ENCODE measurements at places on chromosomes 11 and 22. TPM values are rescaled to one million over a fixed set of nuclear protein-coding genes. Genes with fewer than 3 reads are reported as not detected.

Gene ANO9
- total RNA-seq = 0.07 TPM

Gene KRTAP5-11
- not detected for total RNA-seq

Gene SAA4
- not detected for total RNA-seq

Gene CCDC89
- not detected for total RNA-seq

Gene EIF3L
- 436 TPM for total RNA-seq

Gene TMEM191B
- total RNA-seq = 0.92 TPM

- DNase-seq = no peak
Measured at GRCh38 chr22:23527971-23528740, 51.9 kb downstream of the IGLL1 start.

- no peak for DNase-seq
Measured at GRCh38 chr22:43417555-43417954, 5.7 kb downstream of the MPPED1 start.

DNA sequence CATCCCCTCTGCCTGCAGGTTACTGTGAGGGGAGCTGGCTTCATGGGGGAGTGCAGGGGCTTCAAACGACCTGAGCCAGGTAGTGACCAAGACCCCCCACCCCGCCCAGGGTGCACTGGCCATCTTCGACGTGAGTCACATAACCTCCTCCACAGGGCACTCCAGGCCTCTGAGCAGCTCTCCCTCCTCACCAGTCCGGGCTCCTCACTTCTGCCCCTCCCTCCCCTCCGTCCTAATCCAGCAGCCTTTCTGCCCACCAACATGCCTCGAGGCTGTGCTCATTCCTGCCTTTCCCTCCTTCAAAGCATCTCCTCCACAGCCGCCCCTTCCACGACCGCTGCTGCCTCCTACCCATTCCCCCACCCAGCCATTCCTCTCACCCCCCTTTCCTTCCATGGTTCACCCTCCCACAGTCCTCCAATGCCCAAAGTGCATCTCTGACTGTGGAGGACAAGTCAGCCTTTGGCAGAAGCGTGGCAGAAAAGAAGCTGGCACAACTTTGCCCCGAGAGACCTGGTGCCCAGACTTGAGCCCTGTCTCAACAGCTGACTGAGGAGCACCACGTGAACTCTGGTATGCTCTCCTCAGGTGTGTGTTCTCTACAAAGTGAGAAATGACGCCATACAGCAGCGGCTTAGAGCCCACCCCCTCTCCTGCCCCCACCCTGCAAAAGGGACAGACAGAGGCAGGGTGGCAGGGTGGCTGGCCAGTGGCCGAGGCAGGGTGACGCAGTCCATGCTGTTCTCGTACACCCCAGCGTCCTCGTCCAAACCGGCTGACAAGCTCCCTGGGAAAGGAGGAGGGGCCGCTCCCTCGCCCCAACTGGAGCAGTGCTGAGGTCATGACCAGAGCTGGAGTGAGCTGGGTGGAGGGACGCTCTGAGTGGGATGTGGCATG lies 30.4 kb downstream of the OPCML start:
- DNase-seq = no peak

DNA sequence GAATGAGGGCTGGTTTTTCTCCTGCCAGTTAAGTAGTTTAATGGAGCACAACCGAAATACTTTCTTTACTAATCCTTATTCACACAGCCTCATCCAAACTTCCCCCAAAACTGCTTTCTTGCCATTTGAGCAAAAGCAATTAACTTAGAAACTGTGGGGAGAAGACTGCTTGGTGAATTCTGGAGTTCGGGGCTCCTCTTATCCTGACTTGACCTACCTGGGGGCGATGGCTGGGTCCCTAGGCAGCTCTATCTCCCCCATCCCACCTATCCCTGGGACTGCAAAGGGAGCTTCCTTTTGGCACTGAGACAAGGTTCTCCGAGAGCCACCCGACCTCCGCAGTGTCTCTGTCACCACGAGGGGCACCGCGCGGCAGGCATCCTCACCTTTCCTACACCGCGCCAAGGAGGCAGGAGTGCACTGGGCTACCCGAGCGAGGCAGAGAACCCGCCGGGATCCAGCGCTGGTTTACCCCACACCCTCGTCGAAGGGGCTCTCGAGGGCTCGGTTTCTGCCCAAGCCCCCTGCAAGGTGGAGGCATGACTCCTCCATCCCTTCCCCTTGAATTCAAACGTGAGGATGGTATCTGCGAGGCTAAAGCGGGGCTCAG lies 759 bp downstream of the DESI1 start:
- DNase-seq = no peak

Data from pulmonary artery endothelial cell (primary cell).